NK-92 treated with Interleukin-12 subunit alpha and Interleukin-12 subunit beta, amount 100 ng/mL, for 24 hours (cell line): ENCODE measurements at places on chromosomes 7 and 10.

GRCh38 chr7:91299952-91300775 lies 35.9 kb downstream of the FZD1 start:
- no peak for DNase-seq

GRCh38 chr7:155756322-155756721 lies 55.9 kb downstream of the SHH start:
- DNase-seq: no peak

- DNase-seq: no peak
Measured at GRCh38 chr10:29543715-29544114, 91.1 kb downstream of the SVIL start.

DNA sequence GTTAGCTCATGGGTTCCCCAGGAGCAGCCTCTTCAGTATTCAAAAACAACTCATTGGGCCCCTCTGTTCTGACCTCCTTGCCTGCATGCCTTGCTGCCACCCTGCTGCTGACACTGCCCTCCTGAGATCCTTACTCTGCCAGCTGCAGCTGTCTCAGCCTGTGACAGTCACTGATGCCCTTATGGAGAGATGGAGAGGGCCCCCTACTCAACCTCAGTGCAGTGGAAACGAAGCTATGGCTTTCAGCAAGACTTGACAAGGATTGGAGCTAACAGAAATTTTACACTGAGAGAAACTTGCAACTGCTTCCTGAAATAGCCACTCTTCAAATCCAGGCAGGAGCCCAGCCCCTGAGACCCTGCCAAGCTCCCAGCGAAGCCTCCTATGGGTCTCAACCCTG lies 678.3 kb upstream of the C7orf33 start:
- no peak for DNase-seq

- no peak for DNase-seq
Measured at GRCh38 chr7:149245244-149245643, 5.8 kb downstream of the ZNF212 start.

DNA sequence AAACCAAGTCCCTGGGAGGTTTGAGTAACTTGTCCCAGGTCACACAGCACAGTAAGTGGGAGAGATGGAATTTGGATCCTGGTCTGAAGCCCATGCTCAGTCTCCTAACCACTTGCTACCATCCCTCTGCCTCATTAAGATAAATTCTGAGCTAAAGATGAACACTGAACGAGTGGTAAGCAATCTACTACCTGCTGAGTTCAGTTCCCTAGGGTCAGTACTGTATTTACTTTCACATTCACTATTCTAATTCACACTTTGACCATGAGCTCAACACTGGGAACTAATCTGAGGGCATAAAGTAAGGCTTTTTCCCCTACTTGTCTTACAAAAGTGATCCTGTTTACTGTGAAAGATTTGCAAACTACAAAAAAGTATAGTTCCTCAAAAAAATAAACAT lies 2.4 kb downstream of the UROS start:
- no peak for DNase-seq

DNA sequence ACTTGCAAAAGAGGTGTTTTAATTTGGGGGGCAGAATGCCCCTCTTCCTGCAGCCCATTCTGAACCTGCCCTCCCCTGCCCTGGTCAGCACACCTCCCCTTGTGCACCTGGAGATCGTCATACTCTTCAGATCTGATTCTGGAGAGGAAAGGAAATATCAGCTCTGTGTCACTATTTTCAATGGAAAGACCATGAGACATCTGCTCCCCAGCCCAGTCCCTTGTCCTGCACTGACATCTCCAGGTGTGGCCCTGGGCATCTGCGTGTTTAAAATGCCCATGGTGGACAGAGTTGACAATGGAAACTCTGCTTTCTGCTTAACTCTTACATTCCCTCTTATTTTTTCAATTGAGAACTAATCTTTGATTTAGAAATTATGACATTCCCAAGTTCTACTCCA lies 41.6 kb upstream of the RASGEF1A start:
- no peak for DNase-seq

- no peak for DNase-seq
Measured at GRCh38 chr10:78748235-78748533, 320.6 kb upstream of the ZMIZ1 start.

DNA sequence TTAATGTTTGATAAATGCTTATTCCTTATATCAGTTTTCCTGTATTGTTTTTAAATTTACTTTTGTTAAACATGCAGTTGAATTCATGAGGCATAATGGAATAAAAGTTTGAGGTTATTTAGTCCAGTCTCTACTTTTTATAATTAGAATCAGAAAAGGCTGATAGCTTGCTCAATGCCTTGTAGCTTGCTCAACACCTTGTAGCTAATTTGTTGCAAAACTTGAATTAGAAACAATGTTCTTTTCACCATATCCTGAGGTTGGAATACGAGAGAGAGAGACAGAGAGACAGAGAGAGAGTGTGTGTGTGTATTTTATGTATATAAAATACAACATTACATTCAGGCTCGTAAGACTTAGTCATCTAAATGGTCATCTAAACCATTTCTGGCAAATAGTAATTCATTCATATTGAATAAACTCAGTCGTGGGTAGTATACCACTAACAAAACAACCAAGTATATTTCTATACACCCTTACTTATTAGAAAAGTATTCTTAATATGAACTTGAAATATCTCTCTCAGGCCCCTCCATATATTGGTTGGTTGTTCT lies 243.5 kb downstream of the ADK start:
- DNase-seq: no peak

- no peak for DNase-seq
Measured at GRCh38 chr7:37265006-37265405, 183.7 kb downstream of the ELMO1 start.

DNA sequence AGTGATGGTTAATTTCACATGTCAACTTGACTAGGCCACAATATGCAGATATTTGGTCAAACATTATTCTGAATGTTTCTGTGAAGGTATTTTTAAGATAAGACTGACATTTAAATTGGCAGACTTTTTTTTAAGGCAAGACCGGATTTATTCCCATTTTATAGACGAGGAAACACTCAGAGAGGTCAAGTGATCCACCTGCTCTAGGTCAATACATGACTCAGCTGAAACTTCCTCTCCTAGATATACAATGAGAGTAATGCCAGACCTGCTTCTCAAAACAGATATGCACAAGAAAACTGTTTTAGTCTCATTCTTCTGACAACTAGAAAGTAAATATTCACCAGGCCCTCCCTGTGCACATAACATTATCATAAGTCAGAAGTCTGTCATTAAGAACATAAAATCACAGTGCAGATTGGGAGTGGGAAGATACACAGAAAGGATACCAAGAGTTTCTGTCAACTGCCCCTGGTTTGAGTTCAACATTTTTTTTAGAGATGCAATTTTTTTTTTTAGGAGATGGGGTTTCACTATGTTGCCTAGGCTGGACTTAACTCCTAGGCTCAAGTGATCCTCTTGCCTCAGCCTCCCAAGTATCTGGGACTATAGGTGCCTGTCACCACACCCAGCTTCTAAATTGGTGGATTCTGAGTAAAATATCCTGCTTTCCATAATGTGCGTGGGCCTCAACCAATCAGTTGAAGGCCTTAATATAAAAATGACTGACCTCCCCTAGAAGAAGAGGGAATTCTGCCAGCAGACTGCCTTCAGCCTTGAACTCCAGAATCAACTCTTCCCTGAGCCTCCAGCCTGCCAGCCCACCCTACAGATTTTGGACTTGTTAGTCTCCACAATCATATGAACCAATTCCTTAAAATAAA lies 121.4 kb downstream of the ZFAND4 start:
- no peak for DNase-seq

- no peak for DNase-seq
Measured at GRCh38 chr7:4621396-4621795, 60.7 kb upstream of the FOXK1 start.

DNA sequence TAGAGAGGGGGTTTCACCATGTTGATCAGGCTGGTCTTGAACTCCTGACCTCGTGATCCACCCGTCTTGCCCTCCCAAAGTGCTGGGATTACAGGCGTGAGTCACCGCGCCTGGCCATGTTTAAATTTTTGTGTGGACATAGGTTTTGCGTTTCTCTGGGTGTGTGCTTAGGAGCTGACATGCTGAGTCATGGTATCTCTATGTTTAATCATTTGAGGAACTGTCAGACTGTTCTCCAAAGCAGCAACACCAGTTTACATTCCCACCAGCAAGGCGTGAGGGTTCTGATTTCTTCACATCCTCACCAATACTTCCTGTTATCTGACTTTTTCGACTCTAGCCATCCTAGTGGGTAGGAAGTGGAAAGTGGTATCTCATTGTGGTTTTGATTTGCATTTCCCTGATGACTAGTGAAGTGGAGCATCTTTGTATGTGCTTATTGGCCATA lies 153.7 kb downstream of the DNAJB6 start:
- DNase-seq: peak; percentile 43

GRCh38 chr7:66039094-66039670 lies 36.4 kb upstream of the ASL start:
- DNase-seq: no peak

DNA sequence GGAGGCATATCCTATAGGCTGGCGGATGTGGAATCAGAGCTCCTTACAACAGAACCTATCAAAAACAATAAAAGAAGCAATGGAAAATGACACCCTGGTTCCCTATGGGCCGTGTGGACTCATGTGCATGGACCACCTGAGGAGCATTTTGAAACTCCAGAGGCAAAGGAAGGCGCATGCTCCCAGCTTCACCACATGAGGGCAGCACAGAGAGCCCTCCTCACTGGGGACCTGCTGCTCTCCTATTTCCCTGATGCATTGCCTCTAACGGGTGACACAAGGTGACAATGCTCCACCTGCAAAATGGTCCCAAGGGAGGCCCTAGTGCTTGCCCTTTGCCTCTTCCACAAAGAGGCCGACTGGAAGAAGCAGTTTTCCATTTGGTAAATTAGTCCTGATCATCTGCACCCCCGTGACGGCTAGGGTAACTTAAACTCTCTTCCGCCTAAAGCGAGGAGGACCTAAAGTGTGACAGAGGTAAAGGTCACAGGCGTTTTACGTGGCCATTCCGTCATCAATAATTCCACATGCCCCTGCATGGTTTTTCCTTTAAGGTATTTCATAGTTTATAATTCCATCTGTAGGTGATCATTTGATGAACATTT lies 67.7 kb downstream of the GPAM start:
- no peak for DNase-seq

DNA sequence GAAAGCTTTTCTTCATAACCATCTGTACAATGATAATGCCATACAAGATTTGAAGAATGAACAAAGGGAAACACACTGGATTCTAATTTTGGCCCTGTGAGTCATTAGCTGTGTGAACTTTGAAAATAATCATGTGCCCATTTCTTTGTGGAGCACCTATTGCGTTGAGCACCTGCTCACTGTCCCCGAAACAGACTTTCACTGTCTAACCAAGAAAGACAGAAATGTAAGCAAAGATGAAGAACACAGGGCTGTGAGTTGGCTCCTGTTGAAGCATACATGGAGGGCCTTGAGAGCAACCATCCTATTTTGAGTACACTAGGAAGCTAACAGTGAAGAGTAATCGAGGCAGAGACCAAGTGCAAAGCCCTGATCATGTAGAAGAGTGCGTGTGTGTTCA lies 118.4 kb upstream of the SLC25A13 start:
- no peak for DNase-seq

GRCh38 chr10:74748468-74749031 lies 77.8 kb upstream of the KAT6B start:
- DNase-seq: no peak

- DNase-seq: no peak
Measured at GRCh38 chr10:130443066-130443465, 306.9 kb downstream of the GLRX3 start.

GRCh38 chr10:102948786-102949185 lies 30.7 kb downstream of the CNNM2 start:
- no peak for DNase-seq

GRCh38 chr10:37947526-37947925 lies 28.9 kb downstream of the ZNF25 start:
- DNase-seq: no peak

GRCh38 chr7:1078519-1078918 lies 9.4 kb upstream of the GPER1 start:
- no peak for DNase-seq

GRCh38 chr10:43258562-43259212 lies 8.2 kb downstream of the RASGEF1A start:
- no peak for DNase-seq

- DNase-seq: no peak
Measured at GRCh38 chr10:79179164-79179956, 110.6 kb downstream of the ZMIZ1 start.

- DNase-seq: no peak
Measured at GRCh38 chr10:98208925-98209324, 59.1 kb downstream of the LOXL4 start.

DNA sequence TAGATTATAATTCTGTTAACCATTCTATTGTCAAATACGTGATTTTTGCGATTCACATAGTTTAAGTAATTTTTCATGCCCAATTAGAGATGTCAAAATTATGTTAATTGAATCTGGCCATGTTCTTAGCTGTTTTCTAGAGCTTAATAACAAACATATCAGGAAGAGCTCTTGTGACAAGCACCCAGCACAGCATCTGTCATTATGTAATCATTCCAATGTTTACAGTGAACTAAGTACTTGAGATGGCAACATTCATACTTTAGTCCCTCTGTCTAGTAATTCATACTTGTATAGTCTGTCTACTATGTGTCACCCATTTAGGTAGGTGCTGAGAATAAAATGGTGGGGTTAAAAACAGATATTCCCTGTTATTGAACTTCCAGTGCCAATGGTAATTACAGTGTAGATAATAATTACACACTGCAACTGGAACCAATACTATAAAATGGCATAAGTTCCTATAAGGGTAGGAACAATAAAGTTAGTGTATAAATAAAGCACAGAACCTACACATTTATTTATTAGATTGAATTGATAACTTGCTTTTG lies 55.2 kb downstream of the ZEB1 start:
- DNase-seq: no peak

- no peak for DNase-seq
Measured at GRCh38 chr10:127338399-127339110, 142.2 kb upstream of the INSYN2A start.

DNA sequence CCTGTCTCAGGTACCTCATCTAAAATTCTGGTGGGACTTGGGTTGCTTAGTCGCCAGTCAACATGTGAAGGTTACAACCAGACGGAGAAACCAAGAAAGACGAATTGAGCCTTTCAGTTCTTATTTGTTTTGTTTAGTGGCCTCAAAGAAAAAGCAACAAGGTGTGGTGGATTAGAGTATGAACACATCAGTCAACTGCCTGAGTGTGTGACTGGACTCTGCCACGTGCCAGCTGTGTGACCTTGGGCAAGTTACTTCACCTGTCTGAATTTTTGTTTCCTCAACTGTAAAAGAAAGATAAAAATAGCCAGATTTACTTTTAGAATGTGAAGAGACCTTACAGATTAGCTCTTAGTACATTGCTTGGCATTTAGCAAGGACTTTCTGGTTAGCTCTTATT lies 259.2 kb downstream of the CREB5 start:
- DNase-seq: no peak
